Right lobe of liver (tissue), 6 donors: ENCODE measurements at places on chromosomes 3 and 15. TPM values are rescaled to one million over a fixed set of nuclear protein-coding genes. Genes with fewer than 3 reads are reported as not detected.

GRCh38 chr15:86813892-86814291 is 734.2 kb downstream of the AGBL1 start:
- H3K27ac ChIP-seq = no peak overlapping the region
- DNase-seq = no peak
- H3K4me3 ChIP-seq = no peak overlapping the region
- no peaks in the 10 kb centered on the region for H3K27me3 ChIP-seq
- no peaks in the 10 kb centered on the region for H3K36me3 ChIP-seq

DNA sequence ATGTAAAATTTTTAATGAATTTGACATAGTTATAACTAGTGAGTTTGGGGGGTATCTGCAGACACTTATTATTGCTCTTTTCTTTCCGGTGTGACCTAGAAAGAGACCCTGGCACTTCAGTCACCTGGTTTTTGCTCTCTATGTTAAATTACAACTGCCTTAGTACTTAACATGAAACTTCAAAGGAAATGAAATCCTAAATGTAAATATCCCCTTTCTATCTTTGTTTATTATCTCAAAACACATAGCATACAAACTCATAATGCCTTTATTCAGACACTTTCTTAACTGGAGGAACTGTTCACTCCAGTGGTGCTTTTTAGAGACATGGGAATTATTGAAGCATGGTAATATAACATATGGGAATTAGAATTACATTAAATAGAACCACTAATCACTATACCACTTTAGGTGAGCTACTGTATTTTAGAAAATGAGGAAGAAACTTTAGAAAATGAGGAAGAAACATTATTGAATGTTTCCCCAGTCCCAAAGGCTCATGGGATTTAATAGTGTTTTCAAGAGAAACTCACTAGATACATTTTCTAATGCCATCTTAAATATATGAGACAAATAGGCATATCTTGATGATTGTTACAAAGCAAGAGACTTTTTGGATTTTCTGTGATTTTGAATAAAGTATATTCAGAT is 119.5 kb upstream of the MLF1 start:
- H3K27ac ChIP-seq = no peak overlapping the region
- no peaks in the 10 kb centered on the region for H3K4me1 ChIP-seq
- no peaks in the 10 kb centered on the region for H3K27me3 ChIP-seq
- no peaks in the 10 kb centered on the region for H3K36me3 ChIP-seq
- H3K4me3 ChIP-seq = no peak overlapping the region

GALNT15 gene
- total RNA-seq = 3.7 TPM

CPB1 gene
- not detected for total RNA-seq

HRG gene
- total RNA-seq = 1,137 TPM
